ENCODE measurements at places on chromosomes 5 and 9. TPM values are rescaled to one million over a fixed set of nuclear protein-coding genes. Genes with fewer than 3 reads are reported as not detected.
A peak's percentile ranks its signal among the peaks of the same experiment; 100 is the strongest.

GRCh38 chr9:96478829-96479371 is 28.9 kb downstream of the HABP4 start:
- no peaks in the 10 kb centered on the region for H3K27me3 ChIP-seq
- H3K36me3 ChIP-seq: peaks cover 8% of the 10 kb centered on the region
- H3K4me3 ChIP-seq: no peak overlapping the region
- H3K27ac ChIP-seq: no peak overlapping the region

GRCh38 chr5:146084376-146084775 is 21.0 kb downstream of the PLAC8L1 start:
- no peak for DNase-seq
- no peak overlapping the region for H3K4me3 ChIP-seq
- H3K36me3 ChIP-seq: no peaks in the 10 kb centered on the region

DNA sequence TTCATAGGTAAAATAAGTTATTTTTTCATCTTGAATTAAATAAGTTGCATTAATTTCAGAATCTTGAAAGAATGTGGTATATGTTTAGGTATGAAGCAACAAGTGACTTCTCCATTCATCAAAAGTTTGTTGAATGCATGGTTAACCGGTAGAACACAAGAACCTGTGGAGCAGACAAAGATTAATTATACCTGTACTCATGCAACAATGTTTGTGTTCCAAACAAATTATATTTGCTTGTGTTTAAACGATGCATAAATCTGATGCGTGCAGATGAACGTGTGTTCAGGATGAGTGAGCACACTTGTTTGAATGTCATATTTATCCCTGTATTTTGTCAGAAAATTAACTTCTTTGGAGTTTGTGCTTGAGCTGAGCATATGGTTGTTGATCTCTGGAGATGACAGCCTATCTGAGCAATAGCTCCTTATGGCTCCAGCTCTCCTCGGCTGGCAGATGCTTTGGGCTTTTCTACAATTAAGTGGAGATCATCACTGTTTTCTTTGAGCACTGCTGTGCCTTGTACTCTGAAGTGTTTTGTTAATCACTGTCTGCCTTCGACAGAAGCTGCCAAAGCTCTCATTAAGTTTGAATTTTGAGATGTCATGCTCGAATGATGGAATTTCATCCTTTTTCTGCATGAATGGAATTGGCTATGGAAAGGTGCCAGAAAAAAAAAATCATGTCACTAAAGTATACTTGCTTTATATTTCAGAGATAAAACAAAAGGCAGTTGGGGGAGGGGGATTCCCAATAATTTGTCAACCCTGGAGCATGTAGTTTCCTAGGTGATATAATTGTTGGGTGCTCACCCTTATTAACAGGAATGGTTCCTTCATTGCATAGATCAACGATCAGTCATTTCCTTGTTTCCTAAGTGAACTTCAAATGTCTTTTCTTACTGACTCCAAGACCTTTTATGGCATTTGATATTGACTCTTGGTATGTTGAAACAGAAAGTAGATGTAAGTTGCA is 502.5 kb upstream of the ARRDC3 start:
- H3K4me1 ChIP-seq: no peaks in the 10 kb centered on the region
- H3K27me3 ChIP-seq: no peaks in the 10 kb centered on the region
- no peak for DNase-seq
- no peak overlapping the region for H3K27ac ChIP-seq
- no peaks in the 10 kb centered on the region for H3K36me3 ChIP-seq

DNA sequence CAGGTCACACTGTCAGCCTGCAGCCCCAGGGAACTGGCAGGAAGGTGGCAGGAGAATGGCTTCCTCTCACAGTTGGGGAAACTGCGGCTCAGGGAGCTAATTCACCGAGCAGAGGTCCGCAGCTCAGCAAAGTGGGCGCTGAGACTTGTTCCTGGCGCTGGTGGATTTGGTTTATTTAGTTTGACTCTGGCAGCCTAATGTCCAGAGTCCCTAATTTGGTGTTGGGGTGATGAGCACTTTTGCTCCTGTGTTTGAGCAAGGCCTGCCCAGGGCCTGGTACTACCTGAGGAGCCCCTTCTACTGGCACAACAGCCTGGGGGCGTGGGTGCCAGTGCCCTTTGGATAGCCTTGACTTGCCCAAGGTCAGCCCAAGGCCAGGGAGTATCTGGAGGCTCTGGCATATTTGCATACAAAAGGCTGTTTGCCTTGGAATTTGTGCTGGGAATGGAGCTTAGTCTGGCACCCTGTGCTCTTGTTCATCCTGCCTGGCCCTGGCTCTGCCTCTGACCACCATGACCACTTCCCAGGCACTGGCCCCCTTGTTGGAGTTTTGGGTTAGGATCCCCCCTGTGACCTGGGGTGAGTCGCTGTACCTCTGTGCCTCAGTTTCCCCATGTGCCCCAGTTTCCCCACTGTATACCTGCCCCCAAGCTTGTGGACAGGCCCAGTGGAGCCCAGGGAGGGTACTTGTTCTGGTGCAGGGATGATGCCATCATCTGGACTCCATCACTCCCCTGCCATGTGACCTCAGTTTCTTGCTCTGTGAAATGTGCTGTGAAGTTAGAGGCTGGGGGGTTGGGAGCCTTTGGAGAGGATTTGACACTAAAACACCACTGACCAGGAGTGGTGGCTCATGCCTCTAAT is 1.4 kb downstream of the SUSD3 start:
- H3K36me3 ChIP-seq: peaks cover 2% of the 10 kb centered on the region
- no peak for DNase-seq
- H3K27ac ChIP-seq: peak overlapping the region; percentile 95
- peak overlapping the region; percentile 87 for H3K4me3 ChIP-seq

DNA sequence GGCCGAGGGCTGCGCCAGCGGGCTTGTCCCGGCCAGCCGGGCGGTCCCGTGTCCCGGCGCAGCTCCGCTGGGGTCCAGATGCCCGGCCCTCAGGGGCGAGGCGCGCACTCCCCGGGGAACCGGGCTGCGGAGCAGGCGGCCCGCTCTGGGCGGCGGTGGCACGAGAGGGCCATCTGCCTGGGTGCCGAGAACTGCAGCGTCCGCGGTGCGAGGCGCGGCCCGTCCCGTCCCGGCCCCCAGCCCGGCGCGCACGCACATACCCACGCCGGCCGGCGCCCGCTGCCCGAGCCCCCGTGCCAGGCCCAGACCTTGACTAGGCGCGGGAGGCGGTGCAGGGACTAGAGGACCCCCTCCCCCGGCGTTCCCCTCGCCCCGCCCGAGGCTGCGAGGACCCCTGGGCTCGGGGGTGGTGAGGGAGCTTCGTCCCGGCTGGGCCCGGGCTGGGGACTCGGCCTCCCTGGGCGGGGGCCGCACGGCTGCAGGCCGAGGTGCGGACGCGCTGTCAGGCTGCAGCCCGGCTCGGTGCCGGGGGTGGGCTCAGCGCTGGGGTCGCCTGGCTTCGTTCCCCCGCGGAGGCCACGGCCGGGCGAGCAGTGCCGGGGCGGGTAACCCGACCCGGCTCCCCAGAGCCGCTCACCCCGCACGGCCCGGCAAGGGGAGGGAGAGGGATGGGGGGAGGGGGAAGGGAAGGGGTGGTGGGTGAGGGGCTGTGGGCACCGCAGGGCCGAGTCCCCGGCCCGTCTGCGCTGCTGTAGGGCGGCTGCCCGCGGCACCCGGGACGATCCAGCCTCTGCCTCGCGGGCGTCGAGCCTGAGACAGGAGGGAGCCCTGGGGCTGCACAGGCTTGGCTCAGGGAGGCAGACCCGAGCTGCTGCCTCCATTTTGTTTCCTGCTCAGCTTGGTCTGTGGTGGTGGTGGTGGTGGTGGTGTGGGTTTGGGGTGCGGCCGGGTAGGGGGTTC is 1.2 kb upstream of the NSD1 start:
- DNase-seq: peak; percentile 32
- H3K27ac ChIP-seq: peak overlapping the region; percentile 81

- H3K36me3 ChIP-seq: peaks cover 85% of the 10 kb centered on the region
- H3K27me3 ChIP-seq: no peaks in the 10 kb centered on the region
- H3K27ac ChIP-seq: no peak overlapping the region
- no peak overlapping the region for H3K4me3 ChIP-seq
- no peak for DNase-seq
Observed at GRCh38 chr9:89395931-89396710, 77.8 kb downstream of the SECISBP2 start.

DNA sequence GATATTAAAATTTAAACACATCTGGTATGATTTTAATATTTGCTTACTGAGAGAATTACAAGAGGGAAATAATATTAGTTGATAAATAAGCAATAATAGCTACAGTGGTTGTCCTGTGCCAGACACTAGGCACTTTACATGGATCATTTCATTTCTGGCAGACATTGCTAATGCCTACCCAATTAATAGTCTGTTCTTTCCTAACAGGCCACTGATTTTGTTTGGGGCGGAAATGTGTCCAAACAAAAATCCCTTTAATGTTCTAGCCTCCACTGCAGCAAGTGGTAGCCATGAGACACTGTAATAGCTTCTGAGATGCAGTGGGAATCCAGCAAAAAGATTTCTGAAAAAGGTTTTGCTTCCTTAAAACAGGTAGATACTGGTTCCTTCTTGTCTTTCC is 527.4 kb downstream of the CSNK1G3 start:
- H3K36me3 ChIP-seq: peaks cover 5% of the 10 kb centered on the region
- peaks cover 35% of the 10 kb centered on the region for H3K4me1 ChIP-seq
- H3K27me3 ChIP-seq: no peaks in the 10 kb centered on the region
- H3K27ac ChIP-seq: no peak overlapping the region

GRCh38 chr5:140567136-140567818 is 2.6 kb downstream of the SLC35A4 start:
- H3K27me3 ChIP-seq: no peaks in the 10 kb centered on the region
- no peak overlapping the region for H3K4me3 ChIP-seq
- H3K4me1 ChIP-seq: peaks cover 66% of the 10 kb centered on the region
- no peak for DNase-seq
- peaks cover 38% of the 10 kb centered on the region for H3K36me3 ChIP-seq

DNA sequence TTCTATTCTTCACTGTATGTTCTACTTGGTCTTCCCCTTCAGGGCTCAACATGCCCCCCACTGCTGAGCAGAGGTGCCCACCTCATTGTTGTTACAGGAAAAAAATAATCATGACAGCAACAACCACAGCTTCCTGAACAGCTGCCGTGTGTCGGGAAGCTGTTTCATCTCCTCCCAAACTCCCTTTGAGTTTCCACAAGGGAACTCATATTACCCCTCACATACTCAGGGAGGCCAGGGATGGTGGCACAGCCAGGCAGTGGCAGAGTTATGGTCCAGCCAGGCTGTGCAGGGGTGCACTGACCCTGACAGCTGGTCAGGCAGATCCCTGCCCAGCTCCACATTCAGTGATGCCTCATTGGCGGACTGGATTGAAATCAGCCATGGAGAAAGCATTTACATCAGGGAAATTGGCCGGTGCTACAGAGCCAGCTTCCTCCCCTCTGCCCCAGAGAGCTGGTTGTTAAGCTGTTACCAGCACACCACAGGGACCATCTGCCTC is 37.3 kb downstream of the SARDH start:
- H3K4me3 ChIP-seq: no peak overlapping the region
- peaks cover 21% of the 10 kb centered on the region for H3K27me3 ChIP-seq
- H3K36me3 ChIP-seq: no peaks in the 10 kb centered on the region
- H3K4me1 ChIP-seq: peaks cover 29% of the 10 kb centered on the region
- no peak overlapping the region for H3K27ac ChIP-seq

DNA sequence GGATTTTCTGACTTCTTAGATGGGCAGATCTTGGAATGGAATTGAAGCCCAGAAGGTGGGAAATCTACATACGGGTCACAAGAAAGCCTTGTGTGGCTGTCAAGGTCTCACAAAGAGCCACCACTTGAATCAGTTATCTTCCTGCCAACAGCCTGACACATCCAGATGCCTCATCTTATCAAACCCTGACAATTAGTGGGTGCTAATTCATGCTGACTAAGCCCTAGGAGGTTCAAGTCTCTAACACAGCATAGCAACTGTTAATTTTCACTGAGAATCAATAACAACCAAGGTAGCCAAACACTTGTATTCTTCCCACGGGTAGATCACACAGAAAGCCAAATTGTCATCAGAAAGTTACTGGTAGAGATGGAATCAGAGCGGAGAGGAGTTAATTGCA is 222.2 kb downstream of the TMEM167A start:
- H3K27ac ChIP-seq: no peak overlapping the region
- no peak overlapping the region for H3K4me3 ChIP-seq
- DNase-seq: no peak
- H3K4me1 ChIP-seq: no peaks in the 10 kb centered on the region

GRCh38 chr5:2038321-2039179 is 155.8 kb upstream of the IRX4 start:
- DNase-seq: peak; percentile 57
- H3K36me3 ChIP-seq: no peaks in the 10 kb centered on the region
- peak overlapping the region; percentile 68 for H3K4me3 ChIP-seq
- no peaks in the 10 kb centered on the region for H3K4me1 ChIP-seq

GRCh38 chr5:72234868-72235267 is 85.2 kb downstream of the MRPS27 start:
- peaks cover 22% of the 10 kb centered on the region for H3K4me1 ChIP-seq
- no peak overlapping the region for H3K4me3 ChIP-seq
- no peaks in the 10 kb centered on the region for H3K27me3 ChIP-seq
- no peak for DNase-seq
- peaks cover 72% of the 10 kb centered on the region for H3K36me3 ChIP-seq
- peak overlapping the region; percentile 46 for H3K27ac ChIP-seq

GRCh38 chr9:126565336-126566128 is 48.2 kb upstream of the LMX1B start:
- H3K27ac ChIP-seq: no peak overlapping the region
- no peaks in the 10 kb centered on the region for H3K4me1 ChIP-seq
- no peak overlapping the region for H3K4me3 ChIP-seq
- DNase-seq: no peak
- no peaks in the 10 kb centered on the region for H3K36me3 ChIP-seq

GRCh38 chr9:114272739-114273431 is 50.0 kb upstream of the ORM1 start:
- peaks cover 4% of the 10 kb centered on the region for H3K27me3 ChIP-seq
- DNase-seq: no peak
- H3K36me3 ChIP-seq: no peaks in the 10 kb centered on the region
- no peak overlapping the region for H3K4me3 ChIP-seq
- no peak overlapping the region for H3K27ac ChIP-seq
- H3K4me1 ChIP-seq: no peaks in the 10 kb centered on the region

- H3K4me1 ChIP-seq: peaks cover 32% of the 10 kb centered on the region
- H3K36me3 ChIP-seq: peaks cover 3% of the 10 kb centered on the region
- no peak for DNase-seq
- no peaks in the 10 kb centered on the region for H3K27me3 ChIP-seq
Observed at GRCh38 chr9:70421272-70422180, 7.1 kb upstream of the KLF9 start.

Gene CRB2
- total RNA-seq: 1.0 TPM

Gene TPM2
- total RNA-seq: 2.0 TPM

Gene SLC25A2
- total RNA-seq: 3.9 TPM

Gene STPG3
- 0.37 TPM for total RNA-seq

Gene SIGMAR1
- total RNA-seq: 27.2 TPM

Gene HSD17B4
- 106 TPM for total RNA-seq

Gene BTNL8
- not detected for total RNA-seq

Gene C9orf50
- total RNA-seq: not detected

Gene PTGES
- not detected for total RNA-seq

Gene OLFML2A
- 0.73 TPM for total RNA-seq

Gene TEX48
- not detected for total RNA-seq

Gene KIF27
- 4.9 TPM for total RNA-seq

Gene NR2F1
- not detected for total RNA-seq

Gene PURA
- total RNA-seq: 13.2 TPM

Measured in activated B cell treated with CpG ODN at 0.5 μM for 24 hours (primary cell).